ENCODE measurements at places on chromosomes 5 and 9. TPM values are rescaled to one million over a fixed set of nuclear protein-coding genes. Genes with fewer than 3 reads are reported as not detected.

GRCh38 chr5:176693477-176693851, 46.2 kb downstream of the TSPAN17 start:
- no peak for DNase-seq

DNA sequence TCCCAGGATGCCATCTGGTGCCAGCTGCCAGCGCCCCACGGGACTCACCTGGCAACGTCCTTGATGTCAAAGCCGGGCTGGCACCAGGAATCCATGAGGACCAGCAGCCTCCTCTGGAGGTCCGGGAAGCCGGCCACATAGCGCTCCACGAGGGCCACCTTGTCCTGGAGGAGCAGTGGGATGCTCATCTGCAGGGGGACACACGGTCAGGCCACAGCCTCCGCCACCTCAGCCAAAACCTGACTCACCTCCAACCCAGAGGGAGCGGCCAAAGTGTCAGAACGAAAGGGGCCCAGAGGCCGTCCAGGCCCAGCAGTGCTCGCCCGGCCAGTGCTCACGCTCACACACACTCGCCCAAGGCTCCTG, 56.5 kb downstream of the EXD3 start:
- peak; percentile 38 for DNase-seq

Gene MTRR
- total RNA-seq = 15.0 TPM

- no peak for DNase-seq
These were observed 1.8 kb downstream of the CCNH start for GRCh38 chr5:87410931-87411330.

Gene ADAMTS19
- total RNA-seq = 0.32 TPM

GRCh38 chr5:53994148-53994547, 316.2 kb downstream of the ARL15 start:
- DNase-seq = no peak

Gene IFNA13
- not detected for total RNA-seq

GRCh38 chr9:35136866-35137265, 21.2 kb upstream of the ATOSB start:
- DNase-seq = no peak

GRCh38 chr5:133873449-133873848, 95.0 kb downstream of the C5orf15 start:
- no peak for DNase-seq

Gene ADAMTS13
- 3.5 TPM for total RNA-seq

Gene ANKRD34B
- total RNA-seq = not detected

- DNase-seq = no peak
These were observed 7.1 kb upstream of the IFNA6 start for GRCh38 chr9:21357479-21358460.

DNA sequence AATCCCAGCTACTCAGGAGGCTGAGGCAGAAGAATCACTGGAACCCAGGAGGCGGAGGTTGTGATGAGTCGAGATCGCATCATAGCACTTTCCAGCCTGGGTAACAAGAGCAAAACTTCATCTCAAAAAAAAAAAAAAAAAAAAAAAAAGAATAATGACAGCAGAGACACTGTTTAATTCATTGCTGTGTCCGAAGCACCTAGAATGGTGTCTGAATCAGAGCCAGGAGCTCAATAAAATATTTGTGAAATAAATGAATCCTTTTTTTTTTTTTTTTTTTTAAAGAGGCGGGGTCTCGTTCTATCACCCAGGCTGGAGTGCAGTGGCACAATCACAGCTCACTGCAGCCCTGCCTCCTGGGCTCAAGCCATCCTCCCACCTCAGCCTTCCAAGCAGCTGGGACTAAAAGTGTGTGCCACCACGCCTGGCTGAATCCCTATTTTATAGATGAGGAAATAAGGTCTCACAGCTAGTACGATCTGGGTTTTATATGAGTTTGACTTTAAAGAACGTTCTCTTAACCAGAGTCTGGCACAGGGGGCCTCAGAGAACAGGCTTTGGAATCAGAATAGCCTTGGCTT, 47.8 kb downstream of the THOC3 start:
- no peak for DNase-seq

Gene PCDHA4
- total RNA-seq = not detected

GRCh38 chr5:178423901-178424809, 166.0 kb downstream of the COL23A1 start:
- DNase-seq = no peak

DNA sequence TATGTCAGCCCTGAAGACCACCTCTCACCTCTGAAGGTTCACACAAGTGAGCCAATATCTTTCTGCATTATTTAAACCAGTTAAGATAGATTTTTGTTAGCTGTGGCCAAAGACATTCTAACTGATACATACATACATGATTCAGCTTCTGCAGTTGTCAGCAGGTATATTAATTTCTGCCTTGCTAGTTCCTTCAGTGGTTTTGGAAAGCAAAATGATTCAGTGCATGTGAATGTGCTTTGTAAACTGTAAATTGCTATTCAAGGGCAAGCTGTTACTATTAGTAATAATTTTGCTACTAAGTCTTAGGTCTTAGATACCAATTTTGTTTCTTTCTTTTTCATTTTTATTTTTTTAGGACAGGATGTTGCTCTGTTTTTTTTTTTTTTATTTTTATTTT, 89.2 kb upstream of the ERBIN start:
- DNase-seq = no peak

Gene ZBTB34
- 8.9 TPM for total RNA-seq

- DNase-seq = no peak
These were observed 763.6 kb downstream of the TAF11L14 start for GRCh38 chr5:18397891-18398290.

Gene TLE4
- total RNA-seq = 58.0 TPM

DNA sequence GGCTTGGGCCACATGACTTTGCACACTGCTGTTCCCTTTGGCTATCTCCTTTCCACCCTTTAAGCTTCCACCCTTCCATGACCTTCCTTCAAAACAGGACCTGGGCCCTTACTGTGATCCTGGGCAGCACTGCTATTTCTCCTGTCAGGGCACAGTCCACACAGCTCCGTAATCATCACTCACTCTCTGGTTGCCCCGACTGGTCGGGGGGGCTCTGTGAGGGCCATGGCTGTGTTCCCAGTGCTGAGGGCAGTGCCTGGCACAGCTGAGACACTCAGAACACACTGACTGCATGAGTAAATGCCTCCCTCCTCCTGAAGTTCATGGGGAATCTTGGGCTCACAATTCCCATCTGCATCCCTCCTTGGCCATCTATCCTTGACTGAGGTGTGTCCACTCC, 12.2 kb downstream of the TRAF1 start:
- peak; percentile 65 for DNase-seq

DNA sequence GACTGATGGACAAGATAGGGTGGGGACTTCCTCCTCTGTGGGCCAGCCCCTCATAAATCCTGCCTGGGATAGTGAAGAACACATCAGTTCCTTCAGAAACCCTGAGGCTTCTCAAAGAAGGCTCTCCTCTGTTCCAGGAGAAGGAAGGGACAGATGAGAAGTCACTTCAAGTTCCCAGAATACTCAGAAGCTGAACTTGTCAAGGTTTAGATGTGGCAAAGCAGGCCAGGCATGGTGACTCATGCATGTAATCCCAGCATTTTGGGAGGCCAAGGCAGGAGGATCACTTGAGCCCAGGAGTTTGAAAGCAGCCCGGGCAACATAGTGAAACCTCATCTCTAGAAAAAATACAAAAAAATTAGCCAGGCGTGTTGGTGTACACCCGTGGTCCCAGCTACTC, 38.5 kb downstream of the STOM start:
- no peak for DNase-seq

GRCh38 chr9:32854271-32854670, 70.9 kb downstream of the TMEM215 start:
- no peak for DNase-seq

DNA sequence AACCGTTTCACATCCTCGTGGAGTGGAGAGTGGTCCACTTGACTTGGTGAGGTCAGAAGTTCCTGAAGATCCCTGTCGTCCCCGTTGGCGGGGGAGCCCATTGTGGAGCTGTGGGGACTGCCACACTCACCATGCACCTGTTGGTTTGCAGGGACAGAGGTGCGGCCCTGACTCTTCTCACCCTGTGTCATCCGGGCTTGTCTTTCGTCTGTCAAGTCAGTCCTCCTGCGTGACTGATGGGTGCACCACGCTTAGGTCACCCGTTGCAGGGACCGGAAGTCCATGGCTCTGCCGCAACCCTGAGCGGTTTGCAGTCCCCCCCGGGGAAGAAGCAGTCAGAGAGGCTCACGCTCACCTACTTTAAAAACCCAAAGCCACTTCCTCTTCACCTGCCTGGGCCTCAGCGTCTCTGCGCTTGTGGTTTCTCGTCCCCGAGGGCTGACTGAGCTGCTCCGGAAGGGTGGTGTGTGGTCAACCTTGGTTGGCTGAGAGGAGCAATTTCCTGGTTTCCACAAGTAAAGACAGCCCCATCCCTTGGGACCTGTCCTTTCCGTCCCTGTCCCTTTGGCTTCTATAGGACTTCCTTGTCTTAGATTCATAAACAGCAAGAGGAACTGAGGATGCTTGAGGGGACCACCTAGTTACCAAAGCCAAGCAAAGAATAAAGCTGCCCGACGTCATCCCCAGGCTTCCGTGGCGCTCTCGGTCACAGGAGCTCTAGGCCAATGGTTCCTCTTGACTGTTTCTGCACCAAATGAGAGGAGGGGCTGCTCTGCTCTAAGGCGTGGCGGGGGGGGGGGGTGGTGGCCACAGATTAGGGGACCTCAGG, 53.2 kb downstream of the USP20 start:
- DNase-seq = peak; percentile 83

DNA sequence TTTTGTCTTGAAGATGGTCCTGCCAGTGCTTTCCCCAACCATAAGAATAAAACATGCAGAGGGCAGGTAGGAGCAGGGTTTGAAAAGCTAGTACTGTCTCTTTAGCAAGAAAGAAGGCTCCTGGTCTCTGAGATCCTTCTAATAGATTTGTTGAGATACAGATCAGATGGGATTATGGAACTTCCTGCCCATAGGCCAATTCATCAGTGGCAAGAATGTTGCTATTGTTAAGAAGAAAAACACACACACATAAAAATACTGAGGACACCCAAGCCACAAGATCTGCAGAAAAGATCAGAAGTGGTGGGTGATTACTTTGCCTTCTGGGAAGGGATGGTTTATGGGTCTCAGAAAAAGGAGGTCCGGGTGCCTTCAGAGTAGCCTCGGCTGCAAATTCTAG, 59.8 kb downstream of the TNC start:
- DNase-seq = no peak

Gene GKAP1
- not detected for total RNA-seq

DNA sequence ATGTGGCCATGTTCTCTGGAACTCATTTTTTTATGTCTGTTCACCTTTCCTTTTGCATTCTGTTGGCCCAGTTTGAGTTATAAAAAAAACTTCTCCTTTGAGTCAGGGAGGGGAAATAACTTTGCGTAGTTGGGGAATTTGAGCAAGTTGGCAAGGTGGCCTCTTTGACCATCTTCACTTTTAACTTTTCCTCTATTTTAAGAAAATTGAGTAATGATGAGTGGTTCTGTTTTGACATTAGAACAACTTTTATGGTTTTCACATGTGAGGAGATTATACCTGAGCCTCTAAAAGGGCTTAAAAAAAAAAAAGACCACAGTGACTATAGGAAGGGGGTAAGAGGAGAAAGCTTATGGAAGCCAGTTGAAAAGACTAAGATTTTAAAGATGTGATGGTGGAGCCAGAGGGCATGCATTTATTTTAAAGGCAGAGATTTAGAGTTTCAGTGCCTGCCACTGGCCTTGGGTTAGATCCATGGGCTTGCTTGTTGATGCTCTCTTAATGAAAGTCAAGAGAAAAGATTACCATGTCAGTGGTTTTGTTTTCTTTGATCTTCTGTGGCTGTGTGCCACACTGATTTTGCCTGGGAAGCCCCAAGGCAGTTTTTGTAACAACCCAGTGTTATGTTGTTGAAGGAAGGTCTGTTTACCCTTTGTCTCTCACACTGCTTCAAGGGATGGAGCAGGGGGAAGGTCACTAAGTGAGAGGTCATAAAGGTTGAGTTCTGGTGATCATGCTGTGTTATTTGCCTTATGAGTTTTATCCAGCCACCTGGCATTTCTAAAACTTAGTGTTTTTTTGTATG, 219.7 kb upstream of the CD180 start:
- no peak for DNase-seq

Gene RCL1
- 28.3 TPM for total RNA-seq

- no peak for DNase-seq
These were observed 430.1 kb upstream of the MEF2C start for GRCh38 chr5:89313044-89313443.

Gene CD14
- total RNA-seq = 122 TPM

DNA sequence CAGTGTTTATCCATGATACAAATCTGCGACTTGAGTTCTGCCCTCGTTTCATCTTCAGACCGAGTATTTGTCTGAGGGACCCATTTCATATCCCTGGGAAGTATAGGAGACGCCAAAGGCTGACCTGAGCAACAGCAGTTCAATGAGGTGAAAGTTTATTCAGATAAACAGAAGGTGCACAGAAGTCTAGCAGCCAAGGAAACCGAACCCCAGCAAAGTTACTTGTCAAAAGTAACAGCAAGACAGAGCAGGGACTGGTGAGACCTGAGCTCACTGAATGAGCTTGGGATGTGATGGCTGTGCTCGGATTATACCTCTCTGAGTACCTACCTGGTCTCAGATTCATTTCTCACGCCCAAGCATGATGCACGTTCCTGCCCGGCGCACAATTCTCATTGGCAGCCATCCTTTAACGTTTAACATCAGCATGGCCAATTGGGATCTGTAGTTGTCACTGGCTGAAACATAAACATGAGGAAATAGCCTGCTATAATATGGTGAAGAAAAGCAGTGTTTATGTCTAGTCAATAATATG, 599 bp downstream of the LYRM7 start:
- no peak for DNase-seq

Gene EQTN
- total RNA-seq = not detected

GRCh38 chr9:94643176-94643575, 3.9 kb upstream of the FBP1 start:
- no peak for DNase-seq

DNA sequence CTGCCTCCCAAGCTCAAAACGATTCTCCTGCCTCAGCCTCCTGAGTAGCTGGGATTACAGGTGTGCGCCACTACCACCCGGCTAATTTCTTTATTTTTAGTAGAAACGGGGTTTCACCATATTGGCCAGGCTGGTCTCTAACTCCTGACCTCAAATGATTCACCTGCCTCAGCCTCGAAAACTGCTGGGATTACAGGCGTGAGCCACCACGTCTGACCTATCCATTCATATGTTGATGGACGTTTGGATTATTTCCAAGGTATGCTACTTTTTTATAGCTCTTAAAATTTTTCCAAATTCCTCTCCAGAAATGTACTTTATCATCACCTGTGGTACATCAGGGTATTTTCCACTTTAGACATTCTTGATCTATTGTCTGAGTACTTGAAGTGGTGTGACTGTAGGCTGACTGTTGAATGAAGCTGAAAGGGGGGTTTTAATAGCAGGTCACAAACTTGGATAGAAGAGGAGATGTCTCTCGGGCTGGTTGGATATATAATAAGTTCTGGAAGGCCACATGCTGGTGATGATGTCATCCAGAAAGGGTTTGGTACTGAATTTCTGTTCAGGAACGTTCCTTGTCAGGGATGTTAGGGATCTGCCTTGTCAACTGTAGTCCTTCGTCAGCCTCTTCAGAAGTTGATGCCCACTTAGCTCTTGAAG, 7.4 kb downstream of the CTNNA1 start:
- DNase-seq = no peak

Gene GPR150
- 9.6 TPM for total RNA-seq

- DNase-seq = no peak
These were observed 157.7 kb upstream of the SLC12A2 start for GRCh38 chr5:127925916-127926315.

Gene FOXD4L4
- total RNA-seq = not detected

Gene CCDC192
- not detected for total RNA-seq

GRCh38 chr5:136686192-136686872, 321.0 kb upstream of the TRPC7 start:
- DNase-seq = no peak

Measured in ascending aorta (tissue), 2 donors.